ENCODE measurements at places on chromosomes 5 and 9.

DNA sequence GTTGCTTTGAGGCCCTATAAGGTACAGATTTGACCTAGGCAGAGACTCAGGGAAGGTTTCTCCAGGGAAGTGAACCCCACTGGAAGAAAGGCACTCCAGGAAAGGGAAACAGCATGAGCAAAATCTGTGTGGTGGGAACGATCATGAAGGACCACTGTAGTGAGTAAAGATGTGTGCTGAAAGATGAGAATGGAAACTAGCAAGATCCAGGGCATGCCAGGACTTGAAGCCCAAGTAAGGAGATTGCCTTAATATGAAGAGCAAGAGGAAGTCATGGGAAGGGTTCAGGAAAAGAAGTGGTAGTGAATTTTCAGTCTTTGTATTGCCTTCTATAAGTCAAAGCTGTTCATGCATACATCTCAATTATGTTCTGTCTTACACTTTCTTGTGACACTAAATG lies 55.2 kb upstream of the SLIT3 start:
- DNase-seq: no peak

DNA sequence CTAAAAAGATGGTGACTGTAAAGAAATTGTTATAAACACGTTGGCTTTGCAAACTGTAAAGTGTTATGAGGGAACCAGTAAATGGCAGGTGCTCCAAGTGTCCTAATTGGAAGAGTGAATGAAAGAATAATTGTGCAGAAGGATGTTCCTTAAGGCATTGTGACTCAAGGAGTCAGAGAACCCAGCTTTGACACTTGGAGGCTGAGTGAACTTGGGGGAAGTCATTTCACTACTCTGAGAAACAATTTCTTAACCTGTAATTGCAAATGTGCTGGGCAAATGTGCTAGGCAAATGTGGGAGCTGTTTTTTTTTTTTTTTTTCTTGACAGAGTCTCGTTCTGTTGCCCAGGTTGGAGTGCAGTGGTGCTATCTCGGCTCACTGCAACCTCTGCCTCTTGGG lies 84.0 kb upstream of the TNFSF8 start:
- DNase-seq: no peak

DNA sequence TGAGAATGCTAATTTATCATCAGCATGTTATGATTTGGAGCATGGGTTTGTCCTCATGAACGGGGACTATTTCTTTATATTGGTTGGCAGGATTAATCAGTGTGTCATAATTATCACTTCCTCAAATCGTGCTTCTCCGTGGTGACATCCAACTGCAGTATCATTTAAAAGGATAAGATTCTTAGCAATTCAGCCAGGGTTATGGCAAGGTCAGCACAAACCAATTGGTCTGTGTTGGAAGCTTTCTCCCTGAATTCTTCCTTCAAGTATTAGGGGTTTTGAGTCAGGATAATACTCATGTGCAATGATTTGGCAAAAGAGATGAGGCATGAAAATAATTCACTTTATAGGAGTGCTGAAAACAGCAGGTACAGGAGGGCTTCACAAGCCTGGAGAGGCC lies 5.5 kb upstream of the CAMLG start:
- no peak for DNase-seq

DNA sequence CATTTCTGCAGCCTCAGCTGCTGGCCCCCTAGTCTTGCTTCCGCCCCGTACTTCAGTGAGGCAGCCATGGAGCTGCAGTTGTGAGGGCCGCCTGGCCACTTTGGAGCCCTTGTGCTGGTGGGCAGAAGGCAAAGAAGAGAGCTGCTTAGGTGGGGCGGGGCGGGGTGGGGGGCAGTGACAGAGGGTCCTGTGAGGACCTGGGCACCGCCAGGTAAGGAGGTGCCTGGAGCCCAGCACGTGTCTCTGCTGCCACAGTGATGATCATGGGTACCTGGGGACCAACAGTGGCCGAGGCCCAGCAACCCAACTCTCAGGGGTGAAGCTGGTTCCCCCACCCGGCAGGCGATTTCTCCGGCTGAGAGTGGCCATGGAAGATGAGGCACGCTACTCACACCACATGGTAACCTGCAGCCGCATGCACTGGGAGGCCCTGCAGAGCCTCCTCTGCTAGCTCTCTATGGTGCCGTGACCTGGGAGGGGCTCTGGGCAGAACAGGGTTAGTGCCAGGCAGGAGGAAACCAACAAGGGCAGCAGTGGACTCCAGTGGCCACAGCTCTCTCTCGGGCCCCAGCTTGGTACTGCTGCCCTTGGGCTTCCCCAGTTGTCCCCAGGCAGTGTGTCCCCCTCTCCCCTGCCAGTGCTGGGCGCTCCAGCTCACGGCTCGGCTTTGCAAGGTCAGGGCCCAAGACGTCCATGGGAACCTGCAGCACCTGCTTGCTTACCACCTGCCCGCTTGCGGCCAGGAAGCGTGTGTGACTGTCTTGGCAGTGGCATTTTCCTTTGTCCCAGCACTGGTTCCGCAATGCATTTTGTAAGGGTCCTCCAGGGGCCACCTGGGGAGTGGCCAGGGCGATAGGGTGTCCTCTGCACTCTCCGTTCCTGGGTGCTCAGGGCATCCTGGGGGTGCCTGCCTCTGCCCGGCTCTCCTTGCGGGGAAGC lies 24.0 kb downstream of the NDUFS6 start:
- DNase-seq: no peak

All from CD8-positive, alpha-beta memory T cell (primary cell).